ENCODE measurements at places on chromosomes 2 and 18. TPM values are rescaled to one million over a fixed set of nuclear protein-coding genes. Genes with fewer than 3 reads are reported as not detected.

- DNase-seq: no peak
Measured at GRCh38 chr18:3710712-3711301, 260.8 kb downstream of the TGIF1 start.

GRCh38 chr2:17976871-17977746, 98.6 kb downstream of the KCNS3 start:
- DNase-seq: no peak

DNA sequence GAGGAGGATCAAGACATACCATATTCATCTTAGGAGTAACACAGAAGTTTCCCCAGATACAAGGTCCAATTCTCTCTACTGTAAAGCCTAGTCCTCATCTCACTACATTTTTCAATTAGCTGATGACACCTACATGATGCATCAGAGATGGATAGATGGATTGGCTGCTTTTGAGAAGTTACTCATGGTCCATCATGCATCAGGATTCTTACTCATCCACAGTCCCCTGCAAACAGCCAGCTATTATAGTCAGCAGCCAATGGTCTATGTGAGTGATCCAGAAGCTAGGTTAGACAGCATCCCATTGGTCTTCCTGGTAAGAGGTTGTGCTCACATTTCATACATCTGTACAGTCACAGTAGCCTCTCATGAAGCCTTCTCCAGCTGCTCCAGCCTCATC, 154.5 kb upstream of the NRP2 start:
- DNase-seq: no peak

The RPRM gene
- 2.9 TPM for total RNA-seq

The MARCHF4 gene
- not detected for total RNA-seq

GRCh38 chr2:122083256-122084048, 328.0 kb downstream of the TSN start:
- DNase-seq: peak; percentile 58

The TSPYL6 gene
- not detected for total RNA-seq

- DNase-seq: no peak
Measured at GRCh38 chr18:8097399-8097798, 511.8 kb upstream of the RAB12 start.

DNA sequence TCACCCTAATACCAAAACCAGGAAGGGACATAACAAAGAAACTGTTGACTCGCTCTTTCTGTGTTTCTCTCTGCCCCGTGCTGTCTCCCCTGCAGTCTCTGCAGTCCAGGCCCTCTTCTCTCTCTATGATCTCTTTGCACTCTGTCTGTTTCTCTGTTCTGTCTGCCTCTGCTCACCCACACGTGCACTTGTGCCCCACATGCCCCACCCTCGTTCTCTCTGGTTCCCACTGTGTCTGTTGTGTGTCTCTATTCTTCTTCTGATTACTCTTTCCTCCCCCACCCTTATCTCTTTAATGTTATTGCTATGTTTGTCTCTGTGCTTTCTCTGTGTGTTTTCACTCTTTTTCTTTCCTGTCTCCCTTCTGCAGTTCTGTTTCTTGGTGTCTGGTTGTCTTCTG, 54.0 kb downstream of the NAT8 start:
- no peak for DNase-seq

DNA sequence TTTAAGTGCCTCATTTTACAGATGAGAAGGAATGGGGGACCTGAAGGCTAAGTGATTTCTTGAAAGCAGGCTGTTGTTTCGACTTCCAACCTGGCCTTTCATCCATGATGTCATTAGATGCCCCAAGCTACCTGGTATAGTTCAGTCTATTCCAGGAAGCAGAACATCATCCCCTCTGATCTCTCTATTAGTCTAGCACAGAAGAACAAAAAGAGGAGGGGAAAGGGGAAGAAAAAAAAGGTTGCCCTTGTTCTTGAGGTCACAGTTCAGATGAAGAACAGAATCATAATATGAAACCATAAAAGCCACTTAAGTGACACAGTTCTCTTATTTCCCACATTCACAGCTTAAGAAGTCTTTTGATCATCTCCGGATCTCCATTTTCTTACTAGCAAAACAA, 386.2 kb upstream of the HNRNPA3 start:
- no peak for DNase-seq

DNA sequence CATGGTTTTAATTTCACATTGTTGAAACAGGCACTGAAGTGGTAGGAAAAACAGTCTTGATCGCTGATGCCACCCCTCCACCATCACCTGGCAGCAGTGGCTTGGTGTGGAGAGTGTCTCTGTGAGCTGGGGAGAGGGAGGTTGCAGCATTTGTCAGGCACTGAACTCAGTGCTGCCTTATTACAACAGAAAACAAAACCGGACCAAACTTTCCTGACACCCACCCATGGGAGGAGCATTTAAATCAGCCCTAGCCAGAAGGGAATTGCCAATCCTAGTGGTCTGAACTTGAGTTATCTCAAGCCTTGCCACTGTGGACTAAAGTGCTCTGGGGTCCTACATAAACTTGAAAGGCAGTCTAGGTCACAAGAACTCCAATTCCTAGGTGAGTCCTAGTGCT, 103.0 kb upstream of the LGALSL start:
- DNase-seq: peak; percentile 67

- no peak for DNase-seq
Measured at GRCh38 chr2:188294352-188294926, 2.8 kb downstream of the GULP1 start.

DNA sequence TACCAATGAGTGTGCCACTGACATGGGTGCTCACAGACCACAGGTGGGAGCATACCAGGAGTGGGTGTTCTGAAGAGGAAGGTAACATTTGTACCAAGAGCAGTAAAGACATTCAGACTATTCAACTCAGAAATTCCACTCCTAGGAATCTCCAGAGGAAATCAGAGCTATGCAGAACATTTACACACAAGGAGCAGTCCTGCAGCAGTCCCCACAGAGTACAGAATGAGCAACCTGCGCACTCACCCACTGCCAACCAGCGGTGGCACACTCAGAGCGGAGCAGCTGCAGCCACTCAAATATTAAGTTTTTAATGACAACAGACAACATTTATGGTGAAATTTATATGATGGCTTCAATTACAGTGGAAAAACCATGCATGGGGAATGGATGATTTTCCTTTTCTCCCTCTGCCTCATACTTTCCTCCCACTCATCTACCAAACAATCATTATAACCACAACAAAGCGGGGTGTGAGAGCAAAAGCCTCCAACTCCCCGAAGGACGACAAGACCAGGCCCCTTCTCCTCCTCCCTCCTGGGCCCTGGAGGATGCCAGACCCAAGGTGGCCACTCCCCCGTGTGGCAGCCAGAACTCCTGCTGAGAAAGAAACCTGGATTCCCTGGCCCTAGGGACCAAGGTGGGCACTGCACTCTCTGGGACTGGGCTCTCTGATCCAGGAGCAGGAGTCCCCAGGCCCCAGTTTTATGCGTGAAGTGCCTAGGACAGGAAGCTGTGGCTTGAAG, 5.4 kb downstream of the HS6ST1 start:
- peak; percentile 76 for DNase-seq

The FEV gene
- total RNA-seq: not detected

- DNase-seq: no peak
Measured at GRCh38 chr2:236889791-236890704, 195.6 kb upstream of the COPS8 start.

The LAMA1 gene
- total RNA-seq: 1.5 TPM

The OR6B2 gene
- not detected for total RNA-seq

The CYP27A1 gene
- 30.0 TPM for total RNA-seq

GRCh38 chr2:26959331-26959730, 11.1 kb upstream of the MAPRE3 start:
- no peak for DNase-seq

GRCh38 chr2:206557321-206557720, 85.0 kb upstream of the FAM237A start:
- no peak for DNase-seq

GRCh38 chr2:99700482-99701398, 210.9 kb upstream of the REV1 start:
- no peak for DNase-seq

DNA sequence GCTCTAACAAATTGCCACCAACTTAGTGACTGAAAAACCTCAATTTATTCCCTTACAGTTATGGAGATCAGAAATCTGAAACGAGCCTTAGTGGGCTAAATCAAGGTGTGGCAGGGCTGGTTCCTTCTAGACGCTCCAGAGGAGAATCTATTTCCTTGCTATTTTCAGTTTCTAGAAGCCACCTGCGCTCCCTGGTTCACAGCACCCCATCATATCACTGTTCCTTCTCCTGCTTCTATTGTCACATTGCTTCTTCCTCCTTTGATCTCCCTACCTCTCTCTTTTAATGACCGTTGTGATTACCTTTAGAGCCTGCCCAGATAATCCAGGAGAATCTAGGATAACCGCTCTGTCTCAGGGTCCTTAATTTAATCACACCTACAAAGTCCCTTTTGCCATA, 596.6 kb downstream of the PLCL1 start:
- DNase-seq: no peak

- DNase-seq: no peak
Measured at GRCh38 chr2:170917957-170918356, 11.1 kb upstream of the GORASP2 start.

GRCh38 chr18:70154591-70155194, 50.8 kb downstream of the RTTN start:
- DNase-seq: no peak

The CSRNP3 gene
- 2.7 TPM for total RNA-seq

DNA sequence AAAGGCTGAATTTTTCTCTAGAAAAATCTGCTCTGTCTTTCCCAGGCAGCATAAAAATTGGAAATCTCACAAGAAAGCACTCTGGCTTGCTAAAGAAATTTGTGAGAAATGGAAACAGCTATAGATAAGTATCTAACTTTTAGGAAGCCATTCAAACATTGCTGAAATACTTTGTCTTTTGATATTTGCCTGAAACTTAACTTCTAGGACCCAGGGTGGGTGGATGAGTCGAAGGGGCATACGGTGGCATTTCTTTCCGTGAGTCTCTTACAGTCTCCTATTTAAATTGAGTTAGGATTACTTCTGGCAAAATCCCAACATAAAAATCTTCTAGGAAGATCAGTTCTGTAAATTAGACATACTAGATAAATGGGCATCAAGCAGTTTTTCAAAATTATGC, 532 bp upstream of the COL3A1 start:
- DNase-seq: no peak

DNA sequence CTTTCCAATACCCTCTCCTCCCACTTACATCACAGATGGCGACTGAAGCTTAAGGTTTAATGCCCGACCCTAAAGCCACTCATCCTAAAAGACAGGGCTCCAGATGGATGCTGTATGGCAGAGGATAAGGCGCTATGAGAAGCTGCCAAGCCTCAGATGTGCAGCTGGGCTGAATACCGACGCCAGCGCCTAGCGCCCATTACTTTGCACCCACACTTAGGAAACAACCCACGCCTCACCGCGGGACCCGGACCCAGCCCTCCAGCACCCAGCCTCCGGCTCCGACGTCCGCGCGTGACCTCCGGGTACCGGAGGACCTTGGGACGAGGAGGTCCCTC, 335 bp downstream of the TRAK2 start:
- no peak for DNase-seq

DNA sequence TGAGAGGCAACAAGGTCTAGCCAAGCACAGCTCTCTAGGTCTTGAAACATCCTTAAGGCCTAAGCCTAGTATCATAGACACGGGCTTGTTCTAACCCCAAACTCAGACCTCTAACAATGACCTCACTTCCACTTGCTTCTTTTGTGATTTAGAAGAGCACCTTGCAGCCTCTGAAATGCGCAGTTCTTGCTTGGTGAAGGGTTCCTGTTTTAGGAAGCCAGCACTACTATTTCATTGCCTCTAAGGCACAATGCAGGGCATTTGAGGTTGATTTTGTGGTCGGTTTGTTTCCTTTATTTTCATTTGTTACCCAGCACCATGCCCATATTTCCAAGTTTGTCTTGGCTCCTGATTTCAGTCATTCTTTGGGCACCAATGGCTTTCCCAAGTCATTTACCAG, 117.0 kb upstream of the CYP1B1 start:
- DNase-seq: no peak

The MC4R gene
- total RNA-seq: not detected

GRCh38 chr2:221104361-221104811, 467.7 kb downstream of the EPHA4 start:
- no peak for DNase-seq

The KCNIP3 gene
- total RNA-seq: 27.5 TPM

GRCh38 chr2:200968162-200968561, 4.7 kb upstream of the ORC2 start:
- no peak for DNase-seq

The LONRF2 gene
- 9.6 TPM for total RNA-seq

DNA sequence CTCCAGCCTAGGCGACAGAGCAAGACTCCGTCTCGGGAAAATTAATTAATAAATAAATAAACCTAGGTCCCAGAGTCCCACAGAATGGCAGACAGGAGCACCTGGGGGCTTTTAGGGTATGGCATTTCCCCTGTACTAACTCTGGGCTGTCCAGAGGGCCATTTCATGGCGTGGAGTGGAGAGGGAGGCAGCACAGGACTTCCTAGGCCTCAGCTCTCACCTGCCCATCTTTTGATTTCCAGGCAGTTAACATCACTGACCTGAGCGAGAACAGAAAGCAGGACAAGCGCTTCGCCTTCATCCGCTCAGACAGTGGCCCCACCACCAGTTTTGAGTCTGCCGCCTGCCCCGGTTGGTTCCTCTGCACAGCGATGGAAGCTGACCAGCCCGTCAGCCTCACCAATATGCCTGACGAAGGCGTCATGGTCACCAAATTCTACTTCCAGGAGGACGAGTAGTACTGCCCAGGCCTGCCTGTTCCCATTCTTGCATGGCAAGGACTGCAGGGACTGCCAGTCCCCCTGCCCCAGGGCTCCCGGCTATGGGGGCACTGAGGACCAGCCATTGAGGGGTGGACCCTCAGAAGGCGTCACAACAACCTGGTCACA, 5.1 kb downstream of the IL1RN start:
- peak; percentile 84 for DNase-seq

The IL18R1 gene
- 4.9 TPM for total RNA-seq

- no peak for DNase-seq
Measured at GRCh38 chr18:55307505-55307904, 280.5 kb downstream of the TCF4 start.

The HAT1 gene
- total RNA-seq: 30.0 TPM

DNA sequence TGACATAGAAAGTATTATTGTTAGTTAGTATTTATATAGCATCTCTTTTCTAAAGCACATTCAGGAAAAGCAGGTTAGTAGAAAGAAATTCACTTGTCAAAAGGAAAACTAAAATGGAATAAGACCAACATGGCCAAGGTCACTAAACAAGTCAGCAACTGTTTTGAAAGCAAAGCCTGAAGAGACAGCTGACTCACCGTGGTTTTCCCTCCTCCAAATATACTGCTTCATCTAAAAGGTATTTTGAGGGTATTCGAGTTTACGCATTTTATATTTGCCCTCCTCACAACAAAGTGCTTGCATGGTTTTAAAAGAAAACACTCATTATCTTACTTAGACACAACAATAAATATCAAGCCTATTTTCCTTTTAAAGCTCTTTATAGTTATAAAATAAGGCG, 24.0 kb downstream of the ZNF385B start:
- no peak for DNase-seq

The CCDC141 gene
- total RNA-seq: 2.0 TPM

DNA sequence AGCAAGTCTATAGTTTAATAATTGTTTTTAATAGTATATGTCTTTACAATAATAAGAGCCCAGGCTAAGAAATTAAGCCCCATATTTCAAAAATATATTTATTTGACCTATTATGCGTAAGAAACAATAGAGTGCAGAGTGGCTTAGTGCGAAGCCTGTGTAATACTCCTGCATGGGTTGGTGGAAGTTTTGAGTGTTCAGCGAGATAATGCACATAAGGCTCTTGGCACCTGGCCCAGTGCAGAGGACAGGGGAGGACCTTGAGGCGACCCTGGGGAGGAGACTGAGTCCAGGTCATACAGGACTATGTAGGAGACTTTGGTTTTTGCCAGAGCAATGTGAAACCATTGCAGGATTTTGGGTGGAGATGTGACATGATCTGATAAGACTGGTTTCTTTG, 132.4 kb upstream of the ST6GAL2 start:
- DNase-seq: no peak

The DSEL gene
- 7.6 TPM for total RNA-seq
